Substantia nigra (tissue), 51 donors: ENCODE measurements at places on chromosomes 5 and 9.

DNA sequence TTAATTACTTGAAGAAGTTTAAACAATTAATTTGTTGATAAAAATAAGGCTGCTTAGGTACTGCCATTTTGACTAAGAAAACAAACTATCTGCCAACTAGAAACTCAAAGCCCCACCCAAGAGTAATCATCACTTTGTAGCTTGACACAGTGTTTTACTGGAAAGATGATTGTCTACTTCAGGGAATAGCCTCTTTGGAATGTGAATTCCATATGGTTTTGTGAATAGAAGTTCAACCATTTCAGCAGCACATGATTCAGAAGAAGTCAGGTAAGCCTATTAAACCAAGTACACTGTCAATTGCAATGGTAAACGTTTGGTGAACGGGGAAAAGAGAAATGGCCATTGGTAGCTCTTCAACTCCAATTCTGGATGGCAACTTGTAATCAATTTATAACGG, 55.2 kb downstream of the PLK2 start:
- DNase-seq: no peak

DNA sequence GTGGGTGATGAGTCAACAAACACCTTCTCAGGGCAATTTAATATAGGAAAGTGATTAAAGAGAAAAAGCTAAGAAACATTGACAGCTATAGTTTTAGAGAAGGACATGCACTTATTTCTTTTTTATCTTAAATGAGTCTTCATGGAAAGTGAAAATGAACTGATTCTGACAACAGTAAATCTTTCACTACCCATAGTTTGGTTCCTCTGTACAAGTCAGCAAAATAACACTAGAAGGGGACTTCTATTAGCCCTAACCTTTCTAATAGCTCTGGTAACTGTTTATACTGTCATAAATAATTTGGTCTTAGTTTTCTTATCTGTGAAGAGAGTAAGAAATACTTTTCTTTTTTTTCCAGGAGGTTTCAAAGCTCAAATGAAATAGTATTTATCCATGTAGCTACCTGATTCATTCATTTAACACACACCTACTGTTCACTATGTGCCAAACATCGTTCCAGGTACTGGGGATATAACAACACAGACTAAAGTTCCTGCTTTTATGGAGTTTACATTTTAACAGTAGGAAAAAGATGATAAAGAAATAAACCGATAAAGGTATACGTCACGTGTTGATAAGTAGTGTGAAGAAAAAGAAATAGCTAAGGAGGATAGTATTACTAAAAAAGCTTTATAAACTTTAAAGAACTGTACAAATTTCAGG, 148.2 kb downstream of the PCSK1 start:
- DNase-seq: no peak

- no peak for DNase-seq
Observed at GRCh38 chr9:125405938-125406809, 144.5 kb downstream of the GAPVD1 start.

DNA sequence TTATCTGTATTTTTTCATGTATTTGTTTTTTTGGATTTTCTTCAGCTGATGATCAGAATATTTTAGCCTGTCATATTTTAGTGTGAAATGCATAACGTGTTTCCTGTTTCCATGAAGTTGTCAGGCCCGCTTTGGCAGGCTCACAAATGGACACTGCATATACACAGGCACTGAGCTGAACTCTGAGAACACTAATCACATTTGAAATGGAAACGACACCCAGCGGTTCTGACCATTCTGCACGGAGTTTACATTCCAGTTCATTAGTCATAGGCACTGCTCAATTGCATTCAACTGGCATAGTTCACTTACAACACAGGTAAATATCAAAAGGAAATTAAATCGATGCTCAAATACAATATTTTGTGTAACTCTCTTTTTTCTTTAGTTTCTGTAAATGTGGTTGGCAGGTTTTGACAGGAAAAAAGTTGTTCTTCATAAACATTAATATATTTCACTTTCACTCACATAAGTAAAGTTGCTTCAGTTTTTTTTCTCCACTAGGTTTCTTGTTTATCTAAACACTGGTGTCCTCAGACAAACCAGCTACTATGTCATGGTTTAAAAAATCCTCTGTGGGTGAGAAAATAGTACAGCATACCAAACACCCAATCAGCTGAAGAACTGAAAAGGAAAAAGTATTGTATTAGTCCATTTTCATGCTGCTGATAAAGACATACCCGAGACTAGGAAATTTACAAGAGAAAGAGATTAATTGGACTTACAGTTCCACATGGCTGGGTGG, 559.0 kb upstream of the DAP start:
- no peak for DNase-seq

DNA sequence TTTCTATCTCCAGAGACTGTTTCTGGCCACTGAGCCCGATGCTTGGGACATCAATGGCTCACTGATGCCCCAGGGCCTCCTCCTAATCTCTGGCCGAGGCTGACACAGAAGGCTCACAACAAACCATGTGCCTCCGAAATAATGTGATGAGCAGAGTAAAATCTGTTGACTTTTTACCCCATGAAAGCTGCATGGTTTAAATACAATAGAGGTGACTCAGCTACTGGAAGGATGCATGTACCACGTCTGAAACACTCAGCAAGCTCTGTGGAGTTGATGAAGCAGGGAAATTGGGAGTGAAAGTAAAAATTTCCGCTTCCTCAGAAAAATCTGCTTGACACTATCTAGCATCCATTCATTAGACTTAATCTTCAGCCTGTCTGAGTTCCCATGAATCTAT, 111.1 kb upstream of the EQTN start:
- DNase-seq: no peak
